Fibroblast of skin of back (primary cell): ENCODE measurements at places on chromosomes 4 and X.

GRCh38 chr4:158327525-158327924 is 117.2 kb downstream of the TMEM144 start:
- no peak for DNase-seq

GRCh38 chrX:9874483-9874882 is 88.3 kb downstream of the SHROOM2 start:
- DNase-seq, result no peak

- no peak for DNase-seq
These were observed 518.9 kb downstream of the MID1IP1 start for GRCh38 chrX:39320165-39320564.

GRCh38 chr4:89056292-89056952 is 563 bp downstream of the FAM13A start:
- no peak for DNase-seq

- no peak for DNase-seq
These were observed 139.9 kb upstream of the UGT8 start for GRCh38 chr4:114458728-114459127.

- DNase-seq, result no peak
These were observed 323.5 kb downstream of the FAM47A start for GRCh38 chrX:33808636-33809035.

GRCh38 chrX:124827258-124827845 is 481.0 kb downstream of the SH2D1A start:
- no peak for DNase-seq

GRCh38 chrX:12679522-12679921 is 111.7 kb upstream of the PRPS2 start:
- no peak for DNase-seq

GRCh38 chr4:52843351-52843750 is 18.8 kb upstream of the RASL11B start:
- no peak for DNase-seq

DNA sequence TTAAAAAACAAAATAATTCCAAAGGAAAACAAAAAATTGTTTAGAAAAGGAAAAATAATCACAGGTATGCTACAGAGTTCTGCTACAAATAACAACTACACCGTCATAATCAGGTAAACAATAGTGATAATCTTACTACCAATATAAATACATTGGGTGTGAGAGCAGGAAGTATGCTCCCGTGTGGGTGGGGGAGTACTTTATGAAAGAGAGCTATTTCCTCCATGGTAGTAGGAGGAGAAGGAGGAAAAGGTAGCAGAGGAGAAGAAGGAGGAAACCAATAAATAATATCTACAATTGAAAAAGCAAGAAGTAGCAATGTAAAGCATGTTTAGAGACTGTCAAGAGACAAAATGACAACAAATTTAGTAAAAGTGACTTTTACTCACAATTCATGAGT is 35.1 kb downstream of the TEC start:
- DNase-seq, result no peak

DNA sequence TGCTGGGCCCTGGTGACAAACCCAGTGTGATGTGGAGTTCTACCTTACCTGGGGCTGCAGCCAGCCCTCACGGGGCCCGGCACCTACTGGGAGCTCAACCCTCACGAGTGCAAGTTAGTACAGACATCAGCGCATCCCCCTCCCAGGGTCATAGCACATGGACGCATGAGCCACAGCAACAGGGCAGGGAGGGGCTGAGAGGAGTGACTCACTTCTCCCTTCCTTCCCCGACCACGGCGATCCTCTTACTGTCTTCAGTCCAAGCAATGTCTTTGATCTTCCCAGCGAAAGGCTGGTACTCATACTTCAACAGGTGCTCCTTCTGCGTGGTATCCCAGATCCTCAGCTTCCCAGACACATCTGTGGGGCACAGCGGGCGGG is 17.8 kb downstream of the WDR1 start:
- DNase-seq, result peak; percentile 71
